ENCODE measurements at places on chromosomes 1 and 21.
A peak's percentile ranks its signal among the peaks of the same experiment; 100 is the strongest.

GRCh38 chr21:28221984-28222383, 770.7 kb downstream of the LTN1 start:
- no peak for DNase-seq

GRCh38 chr1:89310976-89311375, 38.3 kb upstream of the GBP5 start:
- DNase-seq: no peak

- DNase-seq: no peak
Observed at GRCh38 chr1:84450910-84451309, 28.2 kb upstream of the RPF1 start.

GRCh38 chr1:203158960-203159665, 16.5 kb downstream of the MYBPH start:
- no peak for DNase-seq

DNA sequence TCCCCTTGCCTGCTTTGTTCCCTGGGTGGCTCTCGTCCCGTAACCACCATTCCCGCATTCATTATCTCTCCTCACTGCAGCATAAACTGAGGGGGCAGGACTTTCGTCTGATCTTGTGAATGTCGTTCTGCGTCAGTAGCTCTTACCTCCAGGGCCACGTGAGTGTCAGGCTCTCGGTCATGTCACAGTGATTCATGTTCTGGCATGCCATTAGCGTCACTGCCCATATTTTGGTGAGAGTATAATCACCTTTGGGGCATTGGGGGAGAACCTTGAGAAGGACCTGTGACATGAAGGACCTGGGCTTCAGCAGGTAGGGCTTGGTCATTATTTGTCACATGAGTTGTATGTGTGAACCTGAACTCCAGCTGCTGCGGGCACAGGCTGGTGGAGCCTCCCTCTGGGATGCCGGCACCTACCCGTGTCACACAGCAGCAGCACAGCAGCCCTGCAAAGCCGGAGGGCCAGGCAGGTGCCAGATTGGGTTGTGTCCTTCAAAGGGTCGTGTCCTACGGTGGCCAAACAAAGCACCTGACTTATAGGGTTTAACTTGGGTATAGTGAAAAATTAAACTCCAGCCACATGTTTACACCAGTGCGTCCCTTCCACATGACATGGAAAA, 68.5 kb downstream of the BACE2 start:
- DNase-seq: no peak

- DNase-seq: no peak
Observed at GRCh38 chr1:176719447-176719846, 256.5 kb downstream of the PAPPA2 start.

- no peak for DNase-seq
Observed at GRCh38 chr1:8257621-8258020, 60.3 kb upstream of the SLC45A1 start.

DNA sequence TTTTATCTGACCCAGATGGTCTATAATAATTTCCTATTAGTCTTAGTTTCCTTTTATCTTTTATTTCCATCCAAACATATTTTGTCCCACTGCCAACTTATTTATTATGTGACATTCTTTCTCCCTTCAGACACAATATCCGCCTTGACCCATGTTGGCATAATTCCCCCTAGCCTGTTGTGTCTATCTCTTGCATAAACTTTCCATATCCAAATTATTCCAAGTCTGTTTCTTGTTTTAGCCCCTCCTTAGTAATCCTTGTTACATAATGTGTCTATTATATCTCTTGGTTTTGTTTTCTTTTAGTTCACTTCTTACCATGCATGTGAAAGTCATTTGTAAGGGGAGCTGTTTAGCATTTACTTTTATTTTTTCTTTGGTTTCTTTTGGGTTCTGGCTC, 81.6 kb upstream of the CACHD1 start:
- DNase-seq: no peak

- no peak for DNase-seq
Observed at GRCh38 chr1:3675436-3675835, 23.1 kb downstream of the TP73 start.

GRCh38 chr1:14135070-14135469, 435.1 kb downstream of the PRDM2 start:
- DNase-seq: no peak

DNA sequence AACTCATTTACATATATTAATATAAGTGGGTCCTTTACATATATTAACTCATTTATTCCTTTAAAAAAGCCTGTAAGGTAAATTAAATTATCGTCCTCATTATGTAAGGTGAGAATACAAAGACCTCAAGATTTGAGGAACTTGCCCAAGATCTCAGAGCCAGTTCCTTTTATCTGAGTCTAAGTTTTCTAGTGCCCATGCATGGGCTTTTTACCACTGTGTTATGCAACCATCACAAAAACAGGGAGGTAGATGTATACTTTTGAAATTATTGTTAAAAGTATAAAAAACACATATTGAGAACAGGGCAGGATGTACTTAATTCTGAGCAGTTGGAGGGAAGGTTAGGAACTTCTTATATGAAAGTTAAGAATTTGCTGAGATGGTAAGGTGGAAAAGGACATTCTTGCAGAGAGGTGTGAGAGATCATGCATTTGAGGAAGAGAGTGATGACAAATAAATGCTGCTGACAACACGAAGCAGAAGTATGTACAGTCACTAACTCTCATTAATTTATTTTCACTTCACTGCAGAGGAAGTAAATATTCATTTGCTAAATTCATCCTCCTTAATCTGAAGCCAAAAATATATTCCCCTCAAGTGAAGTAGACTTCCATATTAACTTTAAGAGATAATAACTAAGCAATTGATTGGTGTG, 28.9 kb upstream of the LYPLAL1 start:
- DNase-seq: no peak

GRCh38 chr1:147635342-147635741, 35.0 kb downstream of the ACP6 start:
- DNase-seq: no peak

DNA sequence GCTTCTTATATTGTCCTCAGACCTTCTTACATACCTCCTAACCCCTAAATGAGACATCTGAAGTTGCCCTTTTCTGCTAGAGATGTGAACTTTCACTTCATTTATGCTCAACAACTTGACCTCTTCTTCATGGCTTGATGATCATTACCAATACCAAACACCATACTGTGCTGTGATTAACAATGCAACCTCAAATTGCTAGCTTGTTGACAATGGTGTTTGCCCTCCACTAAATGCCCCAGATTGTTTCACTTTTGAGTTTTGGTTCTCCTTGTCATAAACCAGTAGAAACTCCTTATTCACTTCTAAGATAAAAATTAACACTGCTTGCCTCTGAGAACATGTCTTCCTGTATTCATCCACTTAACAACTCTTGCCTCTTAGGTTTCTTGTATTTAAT, 5.6 kb downstream of the JAK1 start:
- no peak for DNase-seq

DNA sequence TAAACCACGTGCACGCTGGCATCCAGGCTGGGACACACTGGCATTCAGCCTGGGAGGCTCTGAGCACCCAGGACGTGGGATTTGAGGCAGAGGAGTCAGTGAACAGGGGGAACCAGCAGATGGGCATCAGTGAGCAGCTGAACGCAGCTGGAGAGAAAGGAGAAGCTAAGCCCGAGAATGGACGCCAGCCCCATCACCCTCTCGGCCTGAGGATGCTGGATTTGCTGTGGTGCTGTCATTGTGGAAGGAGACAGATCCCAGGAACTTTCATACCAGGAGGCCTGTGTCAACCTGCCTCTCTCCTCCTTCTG, 132.8 kb downstream of the PGBD5 start:
- DNase-seq: peak; percentile 10

DNA sequence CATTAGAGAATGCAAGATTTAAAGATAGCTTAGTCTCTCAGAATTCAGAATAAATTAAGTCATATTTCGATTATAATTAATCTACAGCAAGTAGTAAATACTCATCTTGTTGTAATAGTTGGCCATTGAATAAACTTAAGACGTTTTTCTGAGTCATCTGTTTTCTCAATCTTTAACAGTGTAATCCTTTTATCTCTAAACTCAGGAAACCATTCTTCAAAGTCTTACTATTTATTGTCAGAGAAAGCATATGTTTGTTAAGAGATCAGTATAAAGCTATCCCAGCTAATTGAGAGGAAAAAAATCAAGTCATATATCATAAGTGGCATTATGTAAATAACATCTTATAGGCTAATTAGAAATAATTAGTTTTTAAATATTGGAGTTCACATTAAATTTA, 201.2 kb upstream of the ADAMTS5 start:
- no peak for DNase-seq

- DNase-seq: no peak
Observed at GRCh38 chr1:179015396-179015795, 10.3 kb upstream of the FAM20B start.

DNA sequence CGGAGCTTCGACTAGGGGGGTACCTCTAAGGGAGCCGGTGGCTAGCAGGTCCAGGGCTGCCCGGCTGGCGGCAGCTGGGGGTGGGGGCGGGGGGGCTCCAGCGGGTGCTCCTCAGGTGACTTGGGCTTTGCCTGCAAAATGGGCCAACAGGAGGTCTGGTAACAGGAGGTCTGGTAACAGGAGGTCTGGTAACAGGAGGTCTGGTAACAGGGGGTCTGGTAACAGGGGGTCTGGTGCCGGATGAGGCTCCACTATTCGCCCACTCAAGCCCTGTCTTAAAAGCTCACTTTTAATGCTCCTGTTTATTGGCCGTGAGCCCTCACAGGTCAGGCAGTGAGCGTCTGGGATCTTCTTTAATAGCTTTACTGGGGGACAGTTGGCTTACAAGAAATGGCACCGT, 40.4 kb upstream of the ACTRT2 start:
- no peak for DNase-seq

DNA sequence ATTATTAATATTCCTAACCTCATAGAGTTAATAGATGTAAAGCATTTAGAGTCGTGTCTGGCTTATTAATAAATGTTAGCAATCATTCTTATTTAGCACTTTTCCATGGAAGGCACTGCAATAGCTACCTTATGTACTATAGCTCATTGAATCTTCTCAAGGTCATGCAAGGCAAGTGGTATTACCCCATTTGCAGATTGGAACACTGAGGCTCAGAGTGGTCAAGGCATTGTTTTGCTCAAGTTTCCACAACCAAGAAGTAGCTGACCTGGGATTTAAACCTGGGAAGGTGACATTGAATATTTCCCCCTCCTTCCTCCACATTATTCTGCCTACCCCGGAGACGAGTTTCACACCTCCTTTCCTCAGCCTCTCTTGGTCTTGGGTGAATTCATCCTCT, 37.8 kb upstream of the EYA3 start:
- no peak for DNase-seq

- DNase-seq: no peak
Observed at GRCh38 chr1:40820911-40821693, 37.5 kb downstream of the KCNQ4 start.

GRCh38 chr1:158249646-158250045, 4.6 kb upstream of the CD1A start:
- no peak for DNase-seq

DNA sequence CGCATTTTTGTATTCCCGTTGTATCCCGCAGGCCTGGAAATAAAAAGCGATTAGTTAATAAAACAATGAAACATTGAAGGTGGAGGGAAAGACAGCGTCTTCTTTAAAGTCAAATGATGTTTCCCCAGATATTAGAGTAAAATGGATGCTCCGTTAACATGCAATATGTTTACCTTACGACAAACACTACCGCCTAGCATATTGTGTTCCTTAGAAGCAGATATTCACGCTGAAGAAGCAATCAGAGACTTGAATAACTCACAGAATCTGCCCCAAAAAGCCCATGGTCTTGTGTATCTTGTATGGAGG, 583 bp upstream of the B4GALT3 start:
- no peak for DNase-seq

GRCh38 chr1:3126756-3127678, 58.0 kb downstream of the PRDM16 start:
- no peak for DNase-seq

GRCh38 chr1:23544444-23545389, 13.7 kb upstream of the E2F2 start:
- peak; percentile 77 for DNase-seq

- no peak for DNase-seq
Observed at GRCh38 chr1:78410643-78411042, 80.1 kb upstream of the PTGFR start.

DNA sequence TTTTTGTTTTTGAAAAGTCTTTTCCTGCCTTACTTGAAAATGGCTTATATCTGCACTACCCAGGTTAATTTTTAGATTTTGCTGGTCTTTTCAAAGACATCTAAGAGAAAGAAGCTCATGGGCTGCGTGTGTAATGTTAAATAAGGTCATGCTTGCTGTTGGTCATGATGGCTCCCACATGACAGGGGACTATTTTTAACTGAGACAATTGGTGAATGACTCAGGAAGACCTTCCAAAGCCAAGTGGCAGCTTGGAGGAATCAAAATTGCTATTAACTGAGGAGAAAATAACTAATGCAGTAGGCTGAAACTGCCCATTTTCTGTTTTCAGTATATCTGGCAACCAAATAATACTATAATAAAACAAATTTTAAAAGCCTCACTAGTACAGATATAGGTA, 117.1 kb upstream of the SPAG17 start:
- no peak for DNase-seq

DNA sequence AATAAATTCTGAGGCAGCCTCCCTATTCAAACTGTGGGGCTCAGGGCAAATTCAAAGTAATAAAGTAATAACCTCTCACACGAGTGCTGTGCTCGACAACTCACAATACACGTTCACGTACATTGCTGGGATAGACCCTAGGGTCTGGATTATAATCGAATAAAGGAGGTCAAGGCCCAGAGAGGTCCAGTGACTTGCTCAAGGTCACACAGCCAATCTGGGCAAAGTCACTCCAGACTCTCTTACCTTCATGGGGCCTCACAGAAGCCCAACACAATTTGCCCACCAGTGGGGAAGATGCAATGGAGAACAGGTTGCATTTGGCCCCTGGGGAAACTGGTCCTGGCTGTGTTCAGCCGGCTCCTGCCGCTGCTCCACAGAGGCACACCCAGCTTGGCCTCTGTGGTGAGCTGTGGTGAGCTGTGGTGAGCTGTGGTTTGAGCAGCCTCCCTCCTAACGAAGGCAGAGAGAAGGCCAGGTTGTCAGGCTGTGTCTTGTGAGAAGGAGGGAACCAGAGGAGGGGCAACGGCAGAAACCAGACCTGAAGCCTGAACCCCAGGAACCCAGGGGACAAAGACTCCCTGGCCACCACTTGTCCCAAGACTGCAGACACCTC, 35.1 kb downstream of the NUAK2 start:
- DNase-seq: no peak

- DNase-seq: no peak
Observed at GRCh38 chr21:17527240-17527639, 14.4 kb downstream of the CXADR start.
